ENCODE measurements at places on chromosomes 5 and 9.

- no peak for DNase-seq
Measured at GRCh38 chr9:107409581-107410389, 79.8 kb downstream of the KLF4 start.

- DNase-seq, result no peak
Measured at GRCh38 chr5:58999804-59000203, 416.9 kb downstream of the RAB3C start.

DNA sequence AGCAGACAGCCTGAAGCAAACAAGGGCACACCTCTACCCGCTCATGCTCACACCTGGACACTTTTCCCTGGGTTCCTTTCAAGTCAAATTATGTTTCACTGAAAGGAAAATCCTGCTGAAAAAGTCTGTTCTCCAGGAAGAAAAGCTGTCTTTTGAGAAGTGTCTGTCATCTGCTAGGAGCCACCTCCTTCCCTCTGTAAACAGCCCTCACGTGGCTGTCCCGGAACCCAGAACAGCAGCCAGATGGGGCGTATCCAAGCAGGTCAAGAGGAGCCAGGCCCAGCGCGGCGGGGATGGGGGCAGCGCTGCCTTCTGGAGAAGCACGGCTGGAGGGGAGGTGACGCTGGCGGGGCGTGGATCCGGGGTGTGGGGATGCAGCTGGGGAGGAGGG lies at the start of gene PNPLA7:
Gene PNPLA7, minus strand, starts transcription at position 172 of the 391 bp plus-strand sequence. CDS start 205 bp downstream, outside the sequence.
- peak; percentile 98 for DNase-seq

DNA sequence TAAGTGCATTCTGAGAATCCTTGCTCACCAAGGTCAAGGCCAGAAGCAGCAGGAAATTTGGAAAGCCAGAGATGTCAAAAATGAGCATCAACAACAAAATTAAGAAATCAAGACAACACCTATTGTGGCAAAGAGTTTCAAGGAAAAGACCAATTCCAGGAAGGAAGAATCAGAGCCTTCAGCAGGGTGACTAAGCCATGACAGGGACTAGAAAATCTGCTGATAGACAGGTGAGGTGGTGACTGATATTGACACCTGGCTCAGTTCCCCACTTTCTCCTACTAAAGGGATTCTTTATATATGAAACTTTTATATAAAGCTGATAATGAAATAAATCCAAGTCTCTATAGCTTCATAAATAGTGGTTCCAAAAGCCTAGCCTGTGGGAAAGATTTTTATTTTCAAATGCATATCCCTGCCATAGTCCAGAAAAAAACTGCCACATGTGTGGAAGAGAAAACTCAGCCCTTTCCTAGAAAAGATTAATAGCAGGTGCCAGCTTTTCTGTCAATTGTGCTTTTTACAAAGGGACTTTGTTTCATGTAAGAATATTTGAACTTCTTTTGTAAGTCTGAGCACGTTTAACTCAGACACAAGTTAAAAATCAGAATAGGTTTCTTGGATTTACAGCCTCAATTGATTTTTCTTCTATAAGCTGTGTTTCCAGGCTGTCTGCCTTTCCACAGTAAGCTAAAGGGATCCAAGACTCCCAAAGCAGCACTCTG lies 81.1 kb upstream of the GRAMD2B start:
- no peak for DNase-seq

- no peak for DNase-seq
Measured at GRCh38 chr5:2755681-2756171, 4.2 kb upstream of the IRX2 start.

- no peak for DNase-seq
Measured at GRCh38 chr5:89994266-89994665, 415.3 kb downstream of the CETN3 start.

GRCh38 chr5:53671447-53671846 lies 111.0 kb downstream of the NDUFS4 start:
- DNase-seq, result no peak

DNA sequence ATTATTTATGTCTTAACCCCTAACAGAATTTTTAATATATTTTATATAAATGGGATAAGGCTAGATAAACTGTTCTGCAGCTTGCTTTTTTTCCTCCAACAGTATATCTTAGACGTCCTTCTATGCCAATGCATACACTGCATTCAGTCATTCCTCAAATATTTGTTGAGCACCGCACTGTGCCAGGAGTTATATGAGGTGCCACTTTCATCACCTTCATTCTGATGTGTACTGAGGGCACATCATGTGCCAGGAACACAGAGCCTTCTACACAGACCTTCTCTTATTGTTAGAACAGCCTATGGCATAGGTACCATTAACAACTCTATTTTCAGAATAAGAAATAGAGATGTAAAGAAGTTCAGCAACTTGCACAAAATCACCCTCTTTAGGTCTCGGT lies 570.1 kb downstream of the CDK5RAP2 start:
- no peak for DNase-seq

GRCh38 chr9:133956520-133957076 lies 35.5 kb downstream of the VAV2 start:
- no peak for DNase-seq

- no peak for DNase-seq
Measured at GRCh38 chr5:6729386-6730310, 16.4 kb downstream of the TENT4A start.

- DNase-seq, result no peak
Measured at GRCh38 chr5:34609951-34610441, 46.1 kb upstream of the RAI14 start.

DNA sequence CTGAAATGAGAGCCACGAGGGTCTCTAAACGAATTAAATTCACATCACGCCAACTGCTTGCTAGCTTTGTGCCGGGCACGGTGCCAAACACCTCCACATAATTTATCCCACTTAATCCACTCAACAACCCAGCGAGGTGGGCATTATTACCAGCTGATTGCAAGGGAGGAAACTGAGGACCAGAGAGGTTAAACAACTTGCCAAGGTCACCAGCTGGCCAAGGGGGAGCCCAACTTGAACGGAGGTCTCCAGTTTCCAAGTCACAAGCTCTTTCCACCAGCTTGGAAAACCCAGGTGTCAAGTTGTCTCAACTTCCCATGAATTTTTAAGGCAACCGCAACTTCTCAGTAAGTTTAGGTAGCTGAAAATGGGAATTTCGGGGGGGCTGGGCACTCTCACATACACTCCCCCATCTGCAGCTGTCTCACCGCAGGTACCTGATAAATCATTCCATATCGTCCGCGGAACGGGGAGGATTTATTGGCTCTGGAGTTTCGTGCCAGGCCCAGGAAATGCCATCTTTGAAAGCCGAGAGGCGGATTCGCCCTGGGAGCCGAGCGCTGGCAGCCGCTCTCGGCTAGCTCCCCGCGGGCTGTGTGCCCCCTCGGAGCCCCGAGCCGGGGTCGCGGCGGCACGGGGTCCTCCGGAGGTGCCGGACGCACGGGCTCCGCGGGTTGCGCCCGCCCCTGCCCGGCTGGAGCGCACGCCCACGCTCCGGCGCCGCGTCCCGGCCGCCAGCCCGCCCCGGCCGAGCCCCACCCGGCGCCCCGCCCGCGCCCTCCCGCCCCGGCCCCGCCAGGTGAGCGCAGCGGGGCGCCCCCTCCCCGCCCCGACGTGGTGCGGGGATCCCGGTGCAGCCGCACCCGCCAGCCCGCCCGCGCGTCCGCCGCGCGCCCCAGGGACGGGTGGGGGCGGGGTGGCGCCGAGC lies 617 bp downstream of the PTPN3 start:
- peak; percentile 84 for DNase-seq

Data from H54 (cell line).